ENCODE measurements at places on chromosomes 16 and 17.

- no peak for DNase-seq
These were observed 2.3 kb upstream of the CBX2 start for GRCh38 chr17:79775632-79776031.

- no peak for DNase-seq
These were observed 320.2 kb downstream of the MAP2K6 start for GRCh38 chr17:69734656-69735055.

DNA sequence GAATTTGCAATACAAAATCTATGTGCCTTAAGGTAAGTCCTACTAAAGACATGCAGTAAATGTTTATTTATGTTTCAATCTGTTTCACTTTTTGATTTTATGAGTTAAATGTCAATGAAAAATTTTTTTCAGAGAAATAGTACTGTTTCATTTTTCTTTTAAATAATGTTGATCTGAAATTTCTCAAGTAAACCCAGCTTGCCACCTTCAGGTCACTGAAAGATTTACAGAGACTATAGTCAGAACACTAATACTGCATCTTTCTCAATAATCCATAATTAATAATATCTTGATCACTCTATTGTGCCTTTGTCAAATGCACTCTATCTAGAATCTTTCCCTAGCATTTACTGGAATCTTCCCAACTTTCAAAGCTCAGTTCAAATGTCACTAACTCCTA is 6.5 kb upstream of the DHX40 start:
- DNase-seq: no peak

GRCh38 chr17:73061161-73061560 is 31.3 kb downstream of the SLC39A11 start:
- DNase-seq: no peak

DNA sequence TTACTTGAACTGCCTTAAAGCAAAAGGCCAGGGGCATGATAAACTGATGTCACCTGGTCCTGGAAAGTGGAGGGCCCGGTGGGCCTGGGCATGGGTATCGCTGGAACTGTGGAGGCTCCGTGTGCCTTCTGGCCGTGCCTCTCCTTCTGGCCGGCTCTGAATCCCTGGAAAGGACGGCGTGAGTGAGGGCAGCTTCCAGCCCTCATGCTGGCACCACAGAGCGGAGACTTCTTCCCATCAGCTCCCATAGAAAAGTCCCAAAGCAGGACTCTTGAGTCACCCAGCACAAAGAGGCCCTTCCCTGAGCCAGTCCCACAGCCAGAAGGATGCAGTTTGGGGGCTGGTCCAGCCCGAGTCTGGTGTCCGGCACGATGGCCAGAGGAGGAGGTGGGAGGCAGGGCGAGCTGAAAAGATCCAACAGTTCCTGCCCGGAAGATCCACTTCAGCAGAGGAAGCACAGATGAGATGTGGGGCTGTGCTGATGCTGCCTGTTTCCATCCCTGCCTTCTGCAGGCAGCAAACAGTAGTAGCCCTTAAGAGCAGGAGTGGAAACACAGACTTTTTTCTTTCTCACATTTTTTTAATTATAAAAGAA is 7.8 kb downstream of the GAA start:
- no peak for DNase-seq

GRCh38 chr17:80204626-80205468 is 15.3 kb downstream of the SGSH start:
- no peak for DNase-seq

DNA sequence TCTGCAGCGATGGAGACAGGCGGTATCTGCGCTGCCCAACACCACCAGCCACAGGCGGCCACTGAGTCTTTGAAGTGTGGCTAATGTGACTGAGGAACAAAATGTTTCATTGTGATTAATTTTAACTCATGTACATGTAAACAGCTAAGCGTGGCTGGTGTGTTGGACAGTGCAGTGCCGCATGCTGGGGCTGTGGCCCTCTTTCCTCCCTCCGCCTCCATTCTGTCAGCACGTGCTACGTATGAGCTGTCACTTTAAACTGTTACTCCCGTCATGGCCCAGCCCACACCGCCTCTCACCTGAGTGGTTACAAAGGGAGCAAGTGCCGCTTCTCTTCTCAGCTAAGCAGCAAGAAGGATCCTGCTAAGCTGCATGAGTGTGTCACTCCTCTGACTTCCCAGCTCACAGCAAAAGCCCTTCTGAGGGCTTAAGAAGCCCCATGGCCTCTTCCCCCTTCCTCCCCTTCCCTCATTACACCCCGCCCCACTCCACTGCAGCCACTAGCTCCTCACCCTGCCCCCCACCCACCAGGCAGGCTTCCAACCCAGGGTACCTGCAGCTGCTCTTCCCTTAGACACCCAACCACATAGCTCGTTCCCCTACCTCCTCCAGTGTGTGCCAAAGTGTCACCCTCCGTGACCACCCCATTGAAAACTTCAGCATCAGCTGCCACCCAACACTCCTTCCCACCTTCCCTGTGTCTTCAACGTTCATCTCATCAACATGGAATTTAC is 15.0 kb downstream of the HASPIN start:
- DNase-seq: peak; percentile 34

- DNase-seq: no peak
These were observed 189.9 kb downstream of the SEC14L1 start for GRCh38 chr17:77330602-77331081.

- DNase-seq: no peak
These were observed 3.9 kb downstream of the GLIS2 start for GRCh38 chr16:4319454-4320421.

DNA sequence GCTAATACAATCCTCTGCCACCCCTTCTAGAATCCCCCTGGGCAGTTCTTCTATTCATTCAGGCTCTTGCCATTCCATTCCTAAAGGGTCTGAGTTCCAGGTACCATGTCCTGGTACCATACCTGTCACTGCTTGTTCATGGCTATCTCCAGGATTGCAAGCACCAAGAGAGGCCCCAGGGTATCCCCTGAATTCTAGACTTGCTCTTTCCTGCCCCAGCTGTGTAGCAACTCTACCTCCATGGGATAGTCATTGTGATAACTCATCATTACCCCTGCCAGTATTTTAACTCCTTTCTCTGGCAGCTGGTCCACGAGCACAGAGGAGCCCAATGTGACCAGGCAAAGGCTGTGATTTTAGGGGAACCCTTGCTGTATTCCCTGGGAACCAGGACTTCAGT is 143.7 kb upstream of the CDH5 start:
- DNase-seq: no peak

DNA sequence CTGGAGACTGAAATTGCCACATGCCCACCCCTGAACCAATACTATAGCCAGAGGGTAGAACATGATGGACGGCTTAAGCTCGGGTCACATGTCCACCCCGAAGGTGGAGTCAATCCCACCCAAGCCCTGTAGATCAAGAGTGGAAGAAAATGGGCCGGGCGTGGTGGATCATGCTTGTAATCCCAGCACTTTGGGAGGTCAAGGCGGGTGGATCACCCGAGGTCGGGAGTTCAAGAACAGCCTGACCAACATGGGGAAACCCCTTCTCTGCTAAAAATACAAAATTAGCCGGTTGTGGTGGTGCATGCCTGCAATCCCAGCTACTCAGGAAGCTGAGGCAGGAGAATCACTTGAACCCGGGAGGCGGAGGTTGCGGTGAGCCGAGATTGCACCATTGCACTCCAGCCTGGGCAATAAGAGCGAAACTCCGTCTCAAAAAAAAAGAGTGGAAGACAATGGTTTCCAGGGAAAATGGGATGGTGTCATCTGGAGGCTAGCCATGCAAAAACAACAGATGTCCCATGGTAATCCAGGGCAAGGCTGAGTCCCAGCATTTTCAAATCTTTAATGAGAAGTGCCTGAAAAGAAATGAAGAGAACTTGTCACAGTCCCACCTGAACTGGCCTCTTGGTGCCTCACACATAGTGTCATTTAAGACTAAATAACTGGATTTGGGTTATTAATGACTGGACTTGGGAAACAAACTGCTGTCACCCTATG is 30.1 kb downstream of the CD300LF start:
- no peak for DNase-seq

- DNase-seq: no peak
These were observed 21.2 kb downstream of the EARS2 start for GRCh38 chr16:23535901-23536300.

DNA sequence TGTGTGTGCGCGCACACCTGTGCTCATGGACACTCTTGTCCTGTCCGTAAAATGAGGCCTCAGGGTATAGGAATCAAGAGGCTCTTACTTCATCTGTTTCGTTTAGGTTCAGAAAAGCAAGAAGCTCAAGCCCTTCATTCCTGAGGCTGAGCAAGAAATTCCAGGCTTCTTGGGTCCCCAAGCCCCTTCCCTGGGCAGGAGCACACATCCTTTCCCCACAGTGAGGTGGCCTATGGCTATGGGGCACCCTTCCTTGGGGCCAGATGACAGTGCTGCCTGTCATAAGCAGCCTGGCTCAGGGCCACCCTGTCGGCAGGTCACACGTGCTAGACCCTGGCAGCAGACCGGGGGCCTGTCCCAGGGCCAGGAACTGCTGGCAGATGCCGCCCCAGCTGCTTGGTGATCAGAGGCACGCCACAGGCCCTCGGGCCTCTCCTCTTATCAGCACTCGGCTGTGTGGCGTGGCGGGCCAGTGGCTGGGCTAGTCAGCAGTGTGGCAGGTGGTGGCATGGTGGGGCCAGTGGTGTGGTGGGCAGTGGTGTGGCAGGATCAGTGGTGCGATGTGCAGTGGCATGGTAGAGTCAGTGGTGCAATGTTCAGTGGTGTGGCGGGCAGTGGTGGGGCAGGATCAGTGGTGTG is 50.2 kb downstream of the NKD1 start:
- DNase-seq: no peak

DNA sequence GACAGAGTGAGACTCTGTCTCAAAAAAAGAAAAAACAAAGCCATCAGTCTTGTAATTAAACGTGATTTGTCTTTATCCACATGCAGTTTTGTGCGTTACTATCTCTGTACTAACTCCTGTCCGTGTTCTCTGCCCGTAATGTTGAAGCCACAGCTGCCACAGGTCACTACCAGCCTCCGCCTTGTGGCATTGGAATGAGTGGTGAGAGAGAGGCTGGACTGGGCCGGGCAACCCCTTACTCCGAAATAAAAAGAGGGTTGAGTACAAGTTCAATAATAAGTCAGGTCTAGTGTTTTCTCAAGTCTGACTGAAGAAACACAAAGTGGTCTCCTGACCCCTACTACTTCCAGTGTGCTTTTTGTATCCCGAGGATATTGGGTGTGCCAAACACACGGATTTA is 5.4 kb downstream of the DNAJA3 start:
- DNase-seq: no peak

- DNase-seq: no peak
These were observed 566.4 kb upstream of the CDH11 start for GRCh38 chr16:65688301-65688700.

- DNase-seq: peak; percentile 52
These were observed 4.8 kb downstream of the P2RX1 start for GRCh38 chr17:3911271-3912053.

- no peak for DNase-seq
These were observed 475.7 kb downstream of the SHISA9 start for GRCh38 chr16:13377143-13377542.

GRCh38 chr17:68657166-68657565 is 56.0 kb upstream of the FAM20A start:
- no peak for DNase-seq

- no peak for DNase-seq
These were observed 98.5 kb downstream of the RAP1GAP2 start for GRCh38 chr17:2894782-2895181.

DNA sequence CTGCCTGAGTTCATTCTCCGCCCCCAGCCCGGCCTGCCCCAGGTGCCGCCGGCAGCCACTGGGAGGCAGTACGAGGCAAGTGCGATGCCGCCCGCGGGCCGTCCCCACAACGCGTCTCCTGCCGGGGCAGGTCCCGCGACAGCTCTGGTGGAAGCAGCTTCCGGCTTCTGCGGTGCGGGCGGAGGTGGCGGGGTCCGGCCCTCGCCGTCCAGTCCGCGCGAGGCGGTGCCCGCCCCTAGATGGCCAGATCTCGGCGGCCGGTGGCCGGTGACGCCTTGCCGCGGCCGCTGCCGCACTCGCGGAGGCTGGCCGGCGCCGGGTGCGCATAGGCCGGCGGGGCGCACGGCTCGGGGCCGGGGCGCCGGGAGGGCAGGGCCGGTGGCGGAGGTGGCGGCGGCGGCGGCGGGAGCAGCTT is 1.8 kb downstream of the GJD3 start:
- peak; percentile 37 for DNase-seq

DNA sequence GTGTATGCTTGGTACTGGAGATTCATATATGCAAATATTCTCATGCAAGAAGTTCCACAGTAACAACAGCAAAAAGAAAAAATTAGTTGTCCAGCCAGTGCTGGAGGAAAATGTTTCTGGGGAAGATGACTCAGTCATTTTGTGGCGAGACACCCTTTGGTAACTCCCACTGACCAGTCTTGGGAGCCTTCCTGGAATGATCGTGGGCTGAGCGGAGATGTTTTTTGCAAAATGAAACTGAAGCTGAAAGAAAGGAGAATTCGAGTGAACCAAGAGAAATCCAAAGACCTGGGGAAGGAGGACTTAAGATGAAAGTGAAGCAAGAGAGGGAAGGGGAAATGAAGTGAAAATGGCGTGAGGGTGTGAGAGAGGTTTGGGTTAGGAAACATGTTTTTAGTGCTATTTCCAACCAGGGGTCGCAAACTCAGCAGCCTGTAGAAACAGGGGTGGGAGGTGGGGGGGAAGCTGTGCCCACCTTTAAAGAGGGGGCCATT is 5.2 kb downstream of the ITPRIPL2 start:
- DNase-seq: no peak

GRCh38 chr16:65837464-65837863 is 529.0 kb upstream of the CDH5 start:
- no peak for DNase-seq

DNA sequence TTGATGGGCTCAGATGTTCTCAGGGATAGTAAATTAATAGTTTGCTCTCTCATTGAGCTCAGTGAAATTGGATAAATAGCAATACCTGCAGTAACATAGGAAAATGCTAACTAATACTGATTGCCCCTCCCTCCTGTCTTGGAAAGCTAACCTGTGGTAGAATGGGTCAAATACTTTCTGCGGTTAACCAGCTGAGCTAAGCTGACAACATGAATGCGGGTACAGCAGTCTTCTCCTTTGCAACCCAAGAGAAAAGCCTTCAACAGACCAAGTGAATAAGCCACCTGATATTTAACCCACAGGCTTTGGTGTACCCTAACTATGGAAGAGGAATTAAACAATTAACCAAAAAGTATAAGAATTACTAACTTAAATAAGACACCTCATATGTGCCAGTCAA is 408.3 kb upstream of the MAF start:
- no peak for DNase-seq

All from T-helper 22 cell (primary cell).